EH (cell line): ENCODE measurements at places on chromosomes 16 and 17.

DNA sequence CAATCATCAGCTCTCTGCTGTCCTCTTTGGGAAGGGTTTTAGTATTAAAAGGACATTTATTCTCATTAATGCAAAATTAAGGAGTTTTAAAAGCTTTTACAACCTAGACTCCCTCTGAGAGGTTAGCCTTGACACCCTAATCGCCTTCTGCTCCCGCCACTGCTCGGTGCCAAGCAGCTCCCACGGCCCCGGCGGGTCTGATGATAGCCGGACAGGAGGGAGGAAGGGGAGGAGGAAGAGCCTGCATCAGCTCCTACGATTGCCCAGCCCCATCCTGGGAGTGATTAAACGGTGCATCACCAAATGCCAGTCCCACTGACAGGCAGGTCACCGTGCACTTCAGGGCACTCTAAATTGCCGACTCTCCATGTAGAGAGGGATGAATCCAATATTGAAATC, 8.3 kb downstream of the SHPK start:
- peak; percentile 42 for DNase-seq

- DNase-seq = peak; percentile 59
Observed at GRCh38 chr16:47887496-47887895, 268.3 kb downstream of the ABCC12 start.

DNA sequence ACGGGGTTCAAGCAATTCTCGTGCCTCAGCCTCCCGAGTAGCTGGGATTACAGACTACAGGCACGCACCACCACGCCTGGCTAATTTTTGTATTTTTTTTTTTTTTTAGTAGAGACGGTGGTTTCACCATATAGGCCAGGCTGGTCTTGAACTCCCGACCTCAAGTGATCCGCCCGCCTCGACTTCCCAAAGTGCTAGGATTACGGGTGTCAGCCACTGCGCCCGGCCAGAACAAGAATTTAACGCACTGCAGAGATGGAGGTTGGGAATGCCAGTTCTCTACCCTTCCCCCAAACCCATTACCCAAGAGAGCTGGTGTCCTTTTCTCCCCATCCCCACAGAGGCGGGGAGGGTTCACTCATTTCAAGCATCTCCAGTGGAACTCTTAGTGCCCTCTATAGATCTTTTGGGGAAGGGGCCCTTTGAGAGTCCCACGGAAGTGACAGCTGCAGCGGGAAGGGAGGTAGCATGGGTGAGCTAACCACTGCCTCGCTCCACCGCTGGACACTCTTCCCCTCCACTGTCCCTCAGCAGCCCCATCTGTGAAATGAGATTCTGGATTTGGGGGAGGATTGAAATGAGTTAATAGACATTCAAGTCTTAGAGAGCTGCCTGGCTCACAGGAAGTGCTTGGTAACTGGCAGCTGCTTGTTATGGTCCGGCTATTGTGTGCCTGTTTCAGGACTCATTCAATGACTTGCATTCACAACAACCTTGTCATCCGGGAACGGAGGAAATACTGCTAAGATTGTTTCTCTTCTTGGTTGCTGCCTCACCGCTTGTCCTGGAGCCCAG, 3.5 kb upstream of the UBALD2 start:
- DNase-seq = peak; percentile 52

DNA sequence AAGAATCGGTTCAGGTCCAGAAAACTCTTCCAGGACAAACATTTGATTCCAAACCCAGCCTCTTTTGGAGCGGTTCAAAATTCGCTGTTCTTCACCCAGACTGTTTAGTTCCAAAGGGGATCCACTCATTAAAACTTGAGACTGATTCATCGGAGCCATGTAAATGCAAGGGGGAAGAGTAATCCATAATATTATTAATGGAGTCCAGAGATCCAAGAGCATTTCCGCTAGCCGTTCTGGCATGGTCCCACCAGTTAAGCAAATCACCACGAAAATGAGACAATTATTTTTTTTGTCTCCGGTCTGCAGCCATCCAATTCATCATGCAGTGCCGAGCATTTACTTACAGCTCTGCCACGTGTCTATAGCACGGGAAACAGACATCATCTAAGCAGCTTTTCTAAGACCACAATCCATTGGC, 15.1 kb downstream of the CDH8 start:
- no peak for DNase-seq

DNA sequence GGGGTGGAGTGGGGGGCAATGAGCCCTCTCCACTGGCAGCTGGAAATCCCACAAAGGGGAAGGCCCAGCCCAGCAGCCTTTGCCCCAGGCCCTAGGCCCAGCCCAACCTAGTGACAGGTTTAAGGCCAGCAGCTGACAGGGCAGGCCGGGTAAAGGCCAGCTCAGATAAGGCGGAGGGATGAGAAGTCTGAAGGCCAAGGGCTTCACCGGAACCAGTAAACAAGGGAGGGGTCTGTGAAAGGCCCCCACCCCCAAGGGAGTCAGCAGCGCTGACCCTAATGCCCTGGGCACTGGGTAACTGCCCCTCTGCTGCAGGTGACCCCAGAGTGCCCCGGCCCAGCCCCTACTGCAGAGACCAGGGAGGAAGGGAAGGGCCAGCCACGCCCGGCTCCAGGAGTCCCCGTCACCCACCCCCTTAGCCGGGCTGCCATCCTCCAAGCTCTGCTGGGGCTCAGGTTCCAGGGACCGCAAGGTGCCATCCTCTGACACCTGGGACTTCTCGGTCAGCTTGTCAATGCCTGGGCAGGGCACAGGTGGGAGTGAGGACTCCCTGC, 17.5 kb downstream of the OTOP3 start:
- DNase-seq = no peak

DNA sequence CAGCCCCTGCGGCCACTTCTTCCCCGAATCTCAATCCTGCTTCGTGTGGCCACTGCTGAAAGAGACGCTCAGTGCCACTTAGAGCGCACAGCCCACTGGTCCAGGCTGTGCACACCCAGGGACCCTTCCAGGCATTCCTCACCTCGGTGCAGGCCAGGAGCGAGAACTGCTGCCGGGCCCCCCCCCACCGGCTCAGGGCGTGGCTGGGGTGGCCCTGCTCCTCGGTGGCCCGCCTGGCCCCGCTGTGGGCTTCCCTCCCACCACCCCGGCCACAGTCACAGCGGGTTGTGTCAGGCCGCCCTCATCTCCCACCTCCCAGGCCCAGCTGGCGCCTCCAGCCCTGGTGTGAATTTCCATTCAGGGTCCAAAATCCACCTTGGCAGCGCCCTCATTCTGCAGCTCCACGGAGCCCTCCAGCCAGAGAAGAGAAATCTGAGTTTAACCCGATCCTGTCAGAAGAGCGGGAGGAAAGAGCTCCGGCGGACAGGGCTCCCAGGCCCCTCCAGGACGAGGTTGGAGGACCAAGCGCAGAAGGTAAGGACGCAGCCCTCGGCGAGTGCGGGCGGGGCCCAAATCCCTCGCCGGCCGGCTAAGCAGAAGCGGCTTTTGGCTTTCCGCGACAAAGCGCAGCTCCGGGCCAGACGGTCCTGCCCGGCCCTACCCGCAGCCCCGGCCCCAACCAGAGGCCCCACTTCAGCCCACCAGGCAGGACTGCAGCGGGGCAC, 12.0 kb downstream of the TBC1D16 start:
- no peak for DNase-seq

GRCh38 chr17:3990386-3991127, 26.3 kb upstream of the ATP2A3 start:
- peak; percentile 16 for DNase-seq

- DNase-seq = peak; percentile 30
Observed at GRCh38 chr16:86798247-86799041, 220.1 kb downstream of the FOXL1 start.

GRCh38 chr17:3802461-3803307, 1.7 kb upstream of the ITGAE start:
- DNase-seq = peak; percentile 88

GRCh38 chr16:84314814-84315213, 20.1 kb downstream of the WFDC1 start:
- DNase-seq = peak; percentile 44

DNA sequence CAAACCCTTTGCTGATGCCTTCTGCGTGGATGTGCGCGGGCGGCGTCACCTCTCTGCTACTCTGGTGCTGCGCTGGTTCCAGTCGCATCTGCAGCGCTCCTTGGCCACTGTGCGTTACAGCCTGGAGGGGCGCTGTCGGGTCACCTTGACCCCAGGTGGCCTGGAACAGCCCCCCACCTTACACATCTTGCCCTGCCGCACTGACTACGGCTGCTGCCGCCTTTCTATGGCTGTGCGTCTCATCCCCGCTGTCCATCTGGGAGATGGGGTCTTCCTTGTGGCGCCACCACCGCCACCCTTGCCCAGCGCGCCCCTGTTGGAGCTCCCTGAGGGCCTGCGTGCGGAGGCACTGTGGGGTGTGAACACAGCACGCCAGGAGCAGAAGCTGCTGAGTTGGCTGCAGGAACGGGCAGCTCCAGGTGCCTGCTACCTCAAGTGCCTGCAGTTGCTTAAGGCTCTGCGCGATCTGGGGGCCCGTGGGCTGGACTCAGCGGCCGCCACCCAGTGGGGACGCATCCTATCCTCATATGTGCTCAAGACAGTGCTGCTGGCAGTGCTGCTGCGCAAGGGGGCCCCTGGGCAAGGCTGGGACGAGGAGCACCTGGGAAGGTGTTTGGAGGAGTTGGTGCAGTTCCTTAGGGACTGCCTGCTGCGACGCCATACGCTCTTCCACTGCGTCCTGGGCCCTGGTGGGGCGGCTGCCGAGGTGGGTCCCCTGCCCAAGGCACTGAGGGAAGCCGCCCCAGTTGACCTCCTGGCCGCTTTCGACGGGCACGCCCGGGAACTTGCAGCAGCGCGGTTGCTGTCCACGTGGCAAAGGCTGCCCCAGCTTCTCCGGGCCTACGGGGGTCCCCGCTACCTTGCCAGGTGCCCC, 1.6 kb downstream of the ITPRIPL2 start:
- no peak for DNase-seq

DNA sequence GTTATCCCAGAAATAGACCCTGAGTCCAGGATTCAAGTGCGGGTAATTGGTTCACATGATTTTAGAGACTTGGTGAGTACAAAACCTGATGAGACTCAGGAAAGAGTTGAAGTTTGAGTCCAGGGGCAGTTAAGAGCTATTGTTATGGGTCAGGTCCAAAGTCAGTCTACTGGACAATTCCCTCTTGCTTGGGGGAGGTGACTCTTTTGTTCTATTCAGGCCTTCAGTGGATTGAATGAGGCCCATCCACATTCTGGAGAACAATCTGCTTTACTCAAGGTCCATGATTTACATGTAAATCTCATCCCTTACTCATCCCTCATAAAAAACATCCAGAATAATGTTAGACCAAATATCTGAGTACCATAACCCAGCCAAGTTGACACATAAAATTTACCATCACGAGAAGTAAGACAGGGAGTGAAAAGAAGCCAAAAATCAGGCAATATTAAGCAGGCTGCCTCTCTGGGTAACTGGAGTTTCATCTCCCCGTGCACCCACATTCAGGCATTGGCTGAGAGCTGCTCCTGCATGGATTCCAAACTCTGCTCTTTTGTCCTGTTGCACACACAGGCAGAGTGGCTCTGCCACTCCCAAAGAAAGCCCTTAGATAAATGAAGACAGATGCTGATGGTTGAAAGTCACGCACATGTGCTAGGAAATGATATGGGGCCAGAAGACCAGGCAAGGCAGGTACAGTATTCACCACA, 156.0 kb upstream of the SALL1 start:
- DNase-seq = no peak

GRCh38 chr16:73713251-73713650, 583.4 kb upstream of the PSMD7 start:
- no peak for DNase-seq

- no peak for DNase-seq
Observed at GRCh38 chr16:56797861-56798260, 67.1 kb upstream of the SLC12A3 start.

DNA sequence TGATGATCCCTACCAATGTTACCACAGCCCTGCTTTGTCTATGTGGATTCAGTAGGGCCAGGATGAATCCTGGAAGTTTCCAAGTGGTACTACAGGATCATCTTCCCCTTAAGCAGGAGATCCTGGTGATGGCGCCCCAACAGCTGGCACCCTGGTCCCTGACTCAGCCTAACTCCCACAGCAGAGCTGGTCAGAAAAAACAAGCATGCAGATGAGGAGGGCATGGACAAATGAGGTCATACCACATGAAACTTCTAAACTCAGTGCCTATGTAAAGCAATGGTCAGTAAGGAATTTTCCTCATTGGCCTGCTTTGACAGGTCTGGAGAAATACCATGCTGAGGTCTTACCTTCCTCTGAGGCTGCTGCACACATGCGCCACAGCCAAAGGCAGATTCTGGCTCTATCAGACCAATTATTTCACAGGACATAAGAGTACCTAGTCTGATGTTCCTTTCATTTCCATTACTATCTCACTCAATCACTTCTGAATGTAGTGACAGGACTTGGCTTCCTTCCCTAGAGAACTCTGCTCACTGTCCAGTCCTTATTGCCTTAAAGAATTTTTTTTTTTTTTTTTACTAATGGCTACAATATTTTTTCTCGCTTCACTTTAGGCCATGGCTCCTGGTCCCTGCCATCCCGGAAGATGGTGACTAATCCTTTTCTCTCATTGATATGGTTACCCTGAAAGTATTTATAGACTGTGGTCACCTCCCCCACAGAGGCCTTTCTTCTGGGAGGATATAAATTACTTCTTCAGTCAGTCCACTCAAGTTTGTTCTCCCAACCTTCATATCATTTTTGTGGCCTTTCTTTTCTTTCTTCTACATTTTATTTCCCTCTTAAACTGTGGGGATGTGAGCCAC, 525.2 kb upstream of the PSMD7 start:
- DNase-seq = peak; percentile 64

- peak; percentile 95 for DNase-seq
Observed at GRCh38 chr17:78879635-78880186, 23.3 kb downstream of the CEP295NL start.

GRCh38 chr17:63652106-63652505, 29.9 kb downstream of the MAP3K3 start:
- DNase-seq = no peak

DNA sequence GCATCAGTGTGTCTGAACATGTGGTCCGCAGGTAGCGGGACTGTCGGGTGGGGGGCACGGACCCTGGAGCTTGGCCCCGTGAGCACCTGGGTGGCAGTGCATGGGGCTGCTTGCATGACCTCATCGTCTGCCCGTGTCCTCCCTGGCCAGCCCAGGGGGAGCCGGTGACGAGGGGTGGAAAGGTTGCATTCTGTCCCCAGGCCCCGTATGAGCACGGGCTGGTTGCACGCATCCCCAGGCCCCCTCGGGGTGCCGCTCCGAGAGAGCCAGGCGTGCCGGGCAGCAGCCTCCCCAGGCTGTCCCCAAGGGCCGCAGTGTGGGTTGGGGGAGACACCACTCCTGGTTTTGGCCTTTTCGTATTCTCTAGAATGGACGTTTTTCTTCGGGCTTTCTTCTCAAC, 29.9 kb downstream of the TSC2 start:
- no peak for DNase-seq

DNA sequence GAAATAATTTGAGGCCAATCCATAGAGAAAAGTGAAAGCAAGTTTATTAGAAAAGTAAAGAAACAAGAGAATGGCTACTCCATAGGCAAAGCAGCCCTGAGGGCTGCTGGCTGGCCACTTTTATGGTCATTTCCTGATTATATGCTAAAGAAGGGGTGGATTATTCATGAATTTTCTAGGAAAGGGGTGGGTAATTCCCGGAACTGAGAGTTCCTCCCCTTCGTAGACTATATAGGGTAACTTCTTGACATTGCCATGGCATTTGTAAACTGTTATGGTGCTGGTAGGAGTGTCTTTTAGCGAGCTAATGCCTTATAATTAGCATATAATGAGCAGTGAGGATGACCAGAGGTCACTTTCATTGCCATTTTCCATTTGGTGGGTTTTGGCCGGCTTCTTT, 4.4 kb downstream of the DHRS7B start:
- peak; percentile 66 for DNase-seq
